AG04449 (cell line): ENCODE measurements at places on chromosomes 1 and 21.
A peak's percentile ranks its signal among the peaks of the same experiment; 100 is the strongest.

DNA sequence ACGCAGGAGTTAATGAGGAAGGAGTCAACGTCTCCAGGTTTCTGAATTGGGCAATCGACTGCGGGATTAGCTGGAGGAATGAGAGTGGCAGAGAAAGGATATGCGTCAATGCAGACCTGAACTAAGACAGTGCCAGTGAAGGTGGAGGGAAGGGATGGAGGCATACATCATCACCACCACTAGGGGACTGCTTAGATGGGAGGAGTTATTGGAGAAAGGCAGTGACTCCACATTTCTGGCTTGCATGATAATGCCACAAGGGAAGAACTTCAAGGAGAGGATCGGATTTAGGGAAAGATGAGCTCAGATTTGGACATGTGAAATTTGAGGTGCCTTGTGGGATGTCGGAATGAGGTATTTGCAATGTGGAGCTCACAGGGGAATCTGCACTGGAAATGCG is 17.5 kb downstream of the VASH2 start:
- peak; percentile 33 for DNase-seq

GRCh38 chr1:5832916-5833895 is 159.0 kb downstream of the NPHP4 start:
- no peak for DNase-seq

- DNase-seq: no peak
Measured at GRCh38 chr1:167175901-167176300, 44.8 kb upstream of the POU2F1 start.

- DNase-seq: no peak
Measured at GRCh38 chr1:231919239-231919885, 292.8 kb downstream of the DISC1 start.

DNA sequence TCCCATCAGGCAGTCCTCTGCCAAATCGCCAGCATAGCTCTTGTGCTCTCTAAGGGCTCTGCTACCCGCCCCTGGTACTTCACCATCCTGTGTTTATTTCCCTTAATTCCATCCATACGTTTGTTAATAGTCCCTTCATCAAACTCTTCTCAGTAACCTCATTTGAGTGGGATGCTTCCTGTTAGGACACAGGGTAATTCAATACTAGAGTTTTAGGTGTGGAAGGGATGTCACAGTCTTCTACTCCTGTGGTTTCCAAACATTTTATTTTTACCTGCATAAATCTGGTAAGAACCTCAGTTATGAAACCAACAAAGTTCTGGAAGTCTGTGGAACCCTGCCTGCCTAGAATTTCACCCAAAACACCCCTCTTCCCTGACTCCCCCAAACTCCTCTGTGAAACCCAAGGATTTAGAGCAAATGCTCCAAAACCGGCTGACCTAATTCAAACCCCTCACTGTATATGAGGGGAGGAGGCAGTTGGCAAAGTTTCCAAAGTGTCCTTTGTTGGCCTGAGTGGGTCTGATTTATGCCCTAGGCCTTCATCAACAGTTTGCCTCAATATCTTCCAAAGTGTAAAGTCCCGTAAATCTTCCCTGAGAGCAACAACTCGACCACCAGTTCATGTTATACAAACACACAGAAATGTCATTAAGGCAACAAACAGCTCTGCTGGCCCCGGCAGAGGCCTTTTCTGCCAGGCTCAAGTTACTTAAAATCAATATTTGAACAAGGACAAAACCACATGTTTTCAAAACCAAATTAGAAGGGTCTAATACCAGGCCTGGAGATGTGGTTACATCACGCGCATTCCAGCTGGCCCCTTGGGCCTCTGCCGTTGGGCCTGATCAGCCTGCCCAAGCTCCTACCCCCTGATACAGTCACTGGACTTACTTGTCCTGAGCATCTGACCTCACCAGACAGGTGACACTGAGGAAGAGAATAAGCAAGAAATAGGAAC is 82.4 kb upstream of the FGGY start:
- DNase-seq: no peak

GRCh38 chr1:204670152-204670927 is 15.2 kb downstream of the LRRN2 start:
- DNase-seq: peak; percentile 9

DNA sequence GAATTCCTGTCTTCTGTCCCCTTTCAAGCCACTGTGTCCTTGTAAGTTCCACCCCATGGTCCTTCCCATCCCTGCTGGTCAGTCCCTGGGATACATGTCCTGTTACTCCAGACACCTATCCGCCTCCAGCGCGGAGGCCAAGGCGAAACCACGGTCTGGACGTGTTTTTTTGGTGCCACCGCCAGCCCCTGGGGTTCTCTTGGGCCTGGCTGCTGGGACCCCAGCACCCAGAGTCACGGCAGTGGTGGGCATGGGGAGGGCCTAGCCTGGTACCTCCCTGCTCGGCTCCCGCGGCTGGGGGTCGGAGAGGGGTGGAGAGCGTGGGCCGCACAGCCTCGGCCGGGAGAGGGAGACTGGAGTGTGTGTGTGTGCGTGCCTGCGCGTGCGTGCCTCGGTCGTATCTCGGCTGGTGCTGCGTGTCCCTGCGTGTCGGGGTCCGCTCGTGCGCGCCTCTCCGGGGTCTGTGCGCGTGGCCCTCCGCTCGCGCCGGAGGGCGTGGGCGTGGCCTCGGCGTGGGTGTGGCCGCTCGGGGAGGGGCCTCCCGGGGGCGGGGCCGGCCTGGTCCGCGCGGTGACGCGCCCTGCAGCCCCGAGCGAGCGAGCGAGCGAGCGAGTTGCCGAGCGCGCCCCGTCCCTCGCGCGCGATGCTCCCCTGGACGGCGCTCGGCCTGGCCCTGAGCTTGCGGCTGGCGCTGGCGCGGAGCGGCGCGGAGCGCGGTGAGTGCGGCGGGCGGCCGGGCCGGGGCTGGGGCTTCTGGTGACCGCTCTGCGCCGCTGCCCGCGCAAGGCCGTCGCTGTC is at the start of gene VWA1:
VWA1 (plus strand) TSS at position 585 of the 798 bp plus-strand sequence; CDS start at position 644, 59 bp downstream.
- DNase-seq: no peak

- no peak for DNase-seq
Measured at GRCh38 chr1:29431138-29431537, 194.8 kb downstream of the PTPRU start.

GRCh38 chr1:20261095-20261494 is 29.6 kb upstream of the VWA5B1 start:
- no peak for DNase-seq

DNA sequence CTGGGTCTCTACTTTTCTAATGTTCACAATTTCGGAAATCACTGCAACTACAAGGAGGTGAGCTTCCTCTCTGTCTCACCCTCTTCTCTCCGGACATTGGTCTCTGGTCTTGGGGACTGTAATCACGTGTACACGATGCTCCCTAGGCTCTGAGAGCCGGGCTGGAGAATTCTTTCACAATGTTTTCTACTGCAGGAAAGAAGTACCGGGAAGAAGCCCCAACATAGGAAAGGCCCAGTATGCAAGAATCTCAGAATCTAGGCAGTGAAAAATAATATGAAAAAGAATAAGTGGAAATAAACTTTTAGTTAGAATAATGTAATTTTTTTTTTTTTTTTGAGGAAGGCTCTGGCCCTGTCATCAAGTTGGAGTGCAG is 13.5 kb upstream of the HJV start:
- no peak for DNase-seq

DNA sequence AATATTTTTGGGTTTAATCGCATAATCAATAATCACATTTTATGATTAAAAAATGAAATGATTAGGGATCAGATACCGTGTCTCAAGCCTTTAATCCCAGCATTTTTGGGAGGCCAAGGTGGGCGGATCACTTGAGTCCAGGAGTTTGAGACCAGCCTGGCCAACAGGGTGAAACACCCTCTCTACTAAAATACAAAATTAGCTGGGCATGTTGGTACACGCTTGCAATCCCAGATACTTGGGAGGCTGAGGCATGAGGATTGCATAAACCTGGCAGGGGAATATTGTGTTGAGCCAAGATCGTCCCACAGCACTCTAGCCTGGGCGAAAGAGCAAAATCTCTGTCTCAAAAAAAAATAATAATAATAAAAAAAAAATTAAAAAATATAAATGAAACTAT is 1581.4 kb downstream of the KCNT2 start:
- DNase-seq: no peak

DNA sequence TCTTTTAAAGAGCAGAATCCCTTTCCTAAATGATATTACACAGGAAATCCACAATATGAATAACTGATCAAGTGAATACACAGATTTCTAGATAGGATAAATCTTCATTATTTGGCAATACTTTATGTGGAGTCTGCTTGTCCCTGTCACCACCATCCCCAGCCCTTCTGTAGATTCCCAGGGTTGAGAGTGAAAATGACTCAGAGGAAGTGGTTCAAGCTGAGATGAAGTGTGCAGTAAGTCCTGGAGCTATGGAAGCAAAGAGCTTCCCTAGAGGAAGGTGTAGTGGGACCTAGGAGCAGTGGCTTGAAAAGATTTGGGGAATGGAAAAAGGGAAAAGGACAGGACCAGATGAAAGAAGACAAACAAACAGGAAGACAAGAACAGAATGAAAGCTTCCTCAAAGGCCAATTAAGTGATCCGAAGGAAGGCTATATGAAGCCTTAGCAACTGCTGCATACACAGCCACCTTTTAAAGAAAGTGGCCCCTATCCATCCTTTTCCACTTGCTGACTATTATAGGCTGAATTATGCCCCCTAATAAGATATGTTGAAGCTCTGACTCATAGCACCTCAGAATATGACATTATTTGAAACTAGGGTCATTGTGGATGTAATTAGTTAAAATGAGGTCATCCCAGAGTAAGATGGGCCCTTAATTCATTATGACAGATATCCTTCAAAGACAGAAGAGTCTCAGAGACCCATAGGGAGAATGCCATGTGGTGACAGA is 96.5 kb upstream of the CAMK1G start:
- DNase-seq: no peak

DNA sequence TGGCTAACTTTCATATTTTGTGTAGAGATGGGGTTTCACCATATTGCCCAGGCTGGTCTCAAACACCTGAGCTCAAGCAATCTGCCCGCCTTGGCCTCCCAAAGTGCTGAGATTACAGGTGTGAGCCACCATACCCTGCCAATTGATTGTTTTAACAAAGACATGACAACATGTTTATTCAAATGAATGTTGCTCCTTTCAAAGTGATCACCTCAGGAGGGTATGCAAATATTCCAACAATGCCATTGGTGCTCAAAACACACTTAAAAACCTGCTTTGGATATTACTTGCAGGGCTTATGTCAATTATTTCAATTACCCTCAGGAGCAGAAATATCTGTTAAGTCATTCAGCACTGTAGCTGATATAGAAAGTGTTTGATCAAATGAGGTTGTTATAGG is 7.9 kb downstream of the LAX1 start:
- no peak for DNase-seq

DNA sequence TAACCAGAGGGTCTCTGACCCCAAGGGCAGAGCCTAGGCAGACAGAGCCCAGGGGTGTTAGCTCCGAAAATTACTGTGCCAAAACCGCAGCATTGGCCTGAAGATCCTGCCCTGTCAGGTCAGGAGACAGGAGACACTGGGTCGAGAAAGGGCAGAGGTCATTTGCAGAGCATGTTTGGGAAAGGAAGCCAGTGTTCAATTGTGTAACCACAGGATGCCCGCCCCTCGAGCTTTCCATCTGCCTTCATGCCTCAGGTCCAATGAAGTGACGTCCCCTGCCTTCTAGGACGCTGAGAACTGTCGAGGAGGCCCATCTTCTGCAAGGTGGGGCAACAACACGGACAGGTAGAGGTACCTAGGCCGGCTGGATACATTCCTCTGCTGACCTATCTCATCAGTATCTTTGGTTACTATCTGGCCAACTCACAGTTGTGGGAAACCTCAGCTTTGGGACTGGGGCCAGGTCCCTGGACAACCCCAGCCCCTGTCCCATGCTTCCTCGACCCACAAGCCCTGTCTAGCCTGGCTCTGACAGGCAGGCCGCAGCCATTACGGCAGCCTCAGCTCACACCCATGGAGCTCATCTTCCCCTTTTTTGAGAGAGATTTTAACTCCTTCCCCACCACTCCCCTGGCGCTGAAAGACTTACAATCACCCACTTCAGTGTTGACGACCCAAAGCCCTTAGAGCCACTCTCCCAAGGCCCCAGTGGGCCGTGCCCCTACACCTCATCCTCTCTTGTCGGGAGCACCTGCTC is 1.3 kb downstream of the ARL8A start:
- no peak for DNase-seq

DNA sequence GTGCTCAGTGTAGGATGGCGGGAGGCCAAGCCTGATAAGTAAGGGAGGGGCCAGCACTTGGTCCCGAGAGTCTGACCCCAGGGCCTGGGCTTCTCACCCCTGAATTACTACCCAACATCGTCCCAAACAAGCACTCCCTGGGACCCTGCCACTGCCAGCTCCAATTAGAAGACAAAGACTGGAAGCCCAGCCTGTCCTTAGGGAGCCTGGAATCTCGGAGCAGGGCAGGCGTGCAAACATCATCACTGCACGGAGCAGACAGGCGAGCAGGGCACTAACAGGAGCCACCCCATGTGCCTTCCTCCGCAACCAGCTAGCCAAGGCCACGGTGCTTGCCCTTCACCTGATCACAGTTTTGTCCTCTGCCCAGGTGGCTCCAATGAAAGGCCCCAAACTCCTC is 23.2 kb downstream of the KCNAB2 start:
- DNase-seq: no peak

- DNase-seq: no peak
Measured at GRCh38 chr1:2460996-2461751, 14.9 kb upstream of the PLCH2 start.
